ENCODE measurements at places on chromosomes 11 and 22.

DNA sequence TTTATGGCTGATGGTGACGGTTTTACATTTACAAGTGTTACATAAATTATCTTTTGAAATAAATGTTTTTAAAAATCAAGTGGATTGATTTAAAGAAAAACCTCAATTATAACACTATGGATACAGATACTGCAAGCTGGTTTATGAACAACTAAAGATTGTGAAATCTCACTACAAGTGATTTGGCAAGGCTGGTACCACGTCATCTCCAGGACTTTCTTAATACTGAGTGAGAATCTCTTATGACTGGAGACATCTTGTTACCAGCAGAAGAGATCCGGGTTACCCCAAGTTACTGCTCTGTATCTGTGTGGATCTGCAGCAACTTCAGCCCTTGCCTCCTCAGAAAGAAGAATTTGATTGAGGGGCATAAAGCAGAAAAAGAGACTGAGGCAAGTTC, 452.9 kb downstream of the MN1 start:
- no peak for DNase-seq

DNA sequence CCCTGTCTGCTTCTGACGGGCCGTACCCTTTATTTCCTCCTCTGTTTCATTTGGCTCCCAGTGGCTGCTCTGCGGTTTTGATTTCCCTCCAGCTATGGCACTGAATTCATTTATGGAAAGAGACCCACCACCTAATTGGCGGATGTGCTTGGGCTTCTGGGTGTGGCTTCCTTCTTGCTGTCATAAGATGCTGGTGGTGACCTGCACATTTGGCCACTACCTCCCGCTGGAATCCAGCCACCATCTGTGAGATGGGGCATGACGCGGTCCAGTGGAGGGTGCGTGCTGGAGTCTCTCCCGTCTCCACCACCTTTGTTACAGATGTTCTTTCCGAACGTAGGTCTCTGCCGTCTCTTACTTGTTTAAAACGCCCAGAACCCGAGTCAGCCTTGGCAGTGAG, 47.7 kb upstream of the FADD start:
- DNase-seq: no peak

GRCh38 chr11:8092587-8093424, 11.8 kb downstream of the TUB start:
- no peak for DNase-seq

GRCh38 chr11:44158384-44158783, 62.9 kb downstream of the EXT2 start:
- no peak for DNase-seq

- no peak for DNase-seq
These were observed 53.7 kb upstream of the NECTIN1 start for GRCh38 chr11:119782739-119783072.

GRCh38 chr11:6640985-6641701, 14.5 kb downstream of the DCHS1 start:
- DNase-seq: no peak

GRCh38 chr11:130721023-130721681, 195.1 kb downstream of the SNX19 start:
- DNase-seq: no peak

All from CD4-positive, alpha-beta T cell treated with Interferon alpha-2 for 1 hour (primary cell).